T-helper 2 cell treated with Interferon-gamma antibody and Interleukin-4, amounts not matched to agents 100 ng/mL and 5 ng/mL, for 36 hours (primary cell): ENCODE measurements at places on chromosomes 4 and X. TPM values are rescaled to one million over a fixed set of nuclear protein-coding genes. Genes with fewer than 3 reads are reported as not detected.

The PPP3CA gene
- 19.6 and 19.9 TPM in 2 replicates for total RNA-seq

The ITM2A gene
- total RNA-seq = 142 and 152 TPM in 2 replicates

The RPA4 gene
- total RNA-seq = 0.43 and 0.52 TPM in 2 replicates

The CDKN2AIP gene
- total RNA-seq = 27.6 and 28.2 TPM in 2 replicates

The TLR6 gene
- 1.3 and 2.2 TPM in 2 replicates for total RNA-seq

The CITED1 gene
- total RNA-seq = 1.4 TPM in 1 of 2 replicates, not detected in the other
